ENCODE measurements at places on chromosomes 13 and 19. TPM values are rescaled to one million over a fixed set of nuclear protein-coding genes. Genes with fewer than 3 reads are reported as not detected.

GRCh38 chr13:50341526-50341925 is 326.3 kb downstream of the KCNRG start:
- no peak for DNase-seq

DNA sequence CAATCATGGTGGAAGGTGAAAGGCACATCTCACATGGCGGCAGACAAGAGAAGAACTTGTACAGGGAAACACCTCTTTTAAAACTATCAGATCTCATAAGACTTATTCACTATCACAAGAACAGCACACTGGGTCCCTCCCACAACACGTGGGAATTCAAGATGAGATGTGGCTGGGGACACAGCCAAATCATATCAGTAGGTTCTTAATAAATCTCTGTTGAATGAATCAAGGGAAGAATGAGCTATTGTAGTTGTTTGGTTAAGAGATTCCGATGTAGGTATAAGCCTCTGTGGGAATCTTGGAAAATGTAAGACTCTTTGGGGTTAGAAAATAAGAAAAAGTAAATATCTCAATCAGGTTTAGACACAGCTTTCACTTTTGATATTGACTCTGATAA is 400.2 kb downstream of the KCNRG start:
- DNase-seq = no peak

DNA sequence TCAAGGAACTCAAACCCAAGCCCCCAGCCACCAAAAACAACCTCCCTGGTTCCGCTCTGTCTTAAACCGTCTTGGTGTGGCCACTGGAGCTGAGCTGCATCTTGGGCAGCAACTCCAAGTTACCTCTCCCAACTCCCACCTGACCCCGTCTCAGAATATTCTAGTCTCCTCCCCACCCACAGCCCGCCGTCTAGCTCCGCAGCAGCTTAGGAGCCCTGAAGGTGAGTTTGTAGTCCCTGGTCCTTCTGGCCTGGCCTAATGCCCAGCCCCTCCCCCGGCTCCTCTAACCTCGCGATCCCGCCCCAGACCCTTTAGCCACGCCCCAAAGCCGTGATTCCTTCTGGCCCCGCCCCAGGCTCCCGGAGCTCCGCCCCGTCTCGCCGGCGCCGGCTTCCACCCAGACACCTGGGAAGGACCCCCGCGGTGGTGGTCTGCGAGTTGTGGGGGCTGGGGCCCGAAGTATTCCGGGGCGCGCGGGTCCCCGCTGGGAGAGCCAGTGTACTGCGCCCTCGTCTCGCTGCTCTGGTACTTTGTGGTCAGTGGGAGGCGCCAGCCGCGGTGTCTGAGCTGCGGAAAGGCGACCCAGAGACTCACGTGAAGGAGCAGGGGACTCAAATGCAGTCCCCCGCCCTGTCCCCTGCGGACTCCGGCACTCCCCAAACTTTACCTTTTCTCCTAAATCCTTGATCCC is 2.5 kb upstream of the LHB start:
- DNase-seq = no peak

DNA sequence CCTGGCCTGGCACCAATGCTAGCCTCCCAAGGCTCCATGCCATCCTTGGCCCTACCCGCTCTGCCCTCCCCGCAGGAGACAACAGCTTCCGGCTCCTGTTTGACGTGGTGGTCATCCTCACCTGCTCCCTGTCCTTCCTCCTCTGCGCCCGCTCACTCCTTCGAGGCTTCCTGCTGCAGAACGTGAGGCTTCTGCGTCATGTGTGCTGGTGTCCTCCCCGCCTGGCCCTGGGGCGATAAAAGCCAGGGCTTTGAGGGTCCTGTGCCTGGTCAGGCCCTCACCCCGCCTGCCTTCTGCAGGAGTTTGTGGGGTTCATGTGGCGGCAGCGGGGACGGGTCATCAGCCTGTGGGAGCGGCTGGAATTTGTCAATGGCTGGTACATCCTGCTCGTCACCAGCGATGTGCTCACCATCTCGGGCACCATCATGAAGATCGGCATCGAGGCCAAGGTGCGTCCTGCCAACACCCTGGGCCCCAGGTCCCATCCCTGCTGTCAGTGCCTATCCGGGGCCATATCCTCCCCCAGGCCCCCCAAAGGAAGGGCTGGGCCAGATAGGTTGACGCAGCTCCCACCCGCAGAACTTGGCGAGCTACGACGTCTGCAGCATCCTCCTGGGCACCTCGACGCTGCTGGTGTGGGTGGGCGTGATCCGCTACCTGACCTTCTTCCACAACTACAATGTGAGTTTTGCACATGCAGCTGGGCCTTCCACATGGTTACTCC is 6.3 kb downstream of the MCOLN1 start:
- no peak for DNase-seq

- DNase-seq = no peak
Observed at GRCh38 chr13:29718694-29719093, 123.2 kb upstream of the SLC7A1 start.

DNA sequence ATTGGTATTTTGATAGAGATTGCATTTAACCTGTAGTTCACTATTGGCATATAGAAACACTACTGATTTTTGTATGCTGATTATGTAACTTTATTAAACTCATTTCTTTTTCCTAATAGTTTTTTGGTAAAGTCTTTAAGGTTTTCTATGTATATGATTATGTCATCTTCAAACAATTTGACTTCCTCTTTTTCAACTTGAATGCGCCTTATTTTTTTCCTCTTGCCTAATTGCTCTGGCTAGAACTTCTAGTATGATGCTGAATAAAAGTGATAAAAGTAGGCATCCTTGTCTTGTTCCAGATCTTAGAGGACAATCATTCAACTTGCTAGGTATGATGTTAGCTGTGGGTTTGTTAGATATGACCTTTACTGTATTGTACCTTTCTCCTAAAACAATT is 1034.9 kb downstream of the PCDH9 start:
- no peak for DNase-seq

- DNase-seq = no peak
Observed at GRCh38 chr19:3274942-3275582, 50.6 kb downstream of the CELF5 start.

DNA sequence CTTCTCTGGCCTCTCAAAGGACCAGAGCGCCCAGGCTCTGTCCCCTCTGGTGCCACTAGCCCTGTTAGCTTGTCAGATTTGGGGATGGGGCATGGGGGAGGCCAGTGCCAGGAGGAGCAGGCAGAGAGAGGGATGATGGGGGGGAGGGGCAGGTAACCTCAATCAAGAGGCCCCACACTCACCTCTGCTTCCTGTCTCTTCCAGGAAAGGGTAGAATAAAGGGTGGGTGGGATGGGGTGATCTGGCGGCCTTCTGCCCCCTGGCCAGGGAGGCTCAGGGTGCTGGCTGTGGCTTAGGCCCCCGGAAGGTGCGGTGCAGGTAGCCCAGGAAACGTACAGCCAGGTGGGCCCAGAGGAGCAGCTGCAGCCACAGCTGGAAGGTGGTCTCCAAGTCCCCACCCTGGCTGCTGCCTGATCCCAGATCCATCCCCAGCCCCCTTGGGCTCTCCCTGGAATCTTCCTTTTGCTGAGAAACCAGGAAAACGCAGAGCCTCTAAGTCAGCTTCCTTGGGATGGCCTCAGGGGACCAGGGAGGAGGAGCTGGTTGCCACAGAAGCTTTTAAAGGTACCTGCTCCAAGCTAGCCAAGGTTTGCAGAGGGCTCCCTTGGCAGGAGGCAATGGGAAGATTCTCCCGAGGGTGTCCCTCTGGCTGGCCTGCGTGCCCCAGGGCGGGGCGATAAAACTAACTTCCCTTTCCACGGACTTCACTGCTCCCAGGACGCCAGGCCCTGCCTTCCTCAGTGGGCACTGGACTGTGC is 5.3 kb downstream of the PRKACA start:
- no peak for DNase-seq

- DNase-seq = no peak
Observed at GRCh38 chr13:49258089-49258796, 10.5 kb downstream of the CDADC1 start.

DNA sequence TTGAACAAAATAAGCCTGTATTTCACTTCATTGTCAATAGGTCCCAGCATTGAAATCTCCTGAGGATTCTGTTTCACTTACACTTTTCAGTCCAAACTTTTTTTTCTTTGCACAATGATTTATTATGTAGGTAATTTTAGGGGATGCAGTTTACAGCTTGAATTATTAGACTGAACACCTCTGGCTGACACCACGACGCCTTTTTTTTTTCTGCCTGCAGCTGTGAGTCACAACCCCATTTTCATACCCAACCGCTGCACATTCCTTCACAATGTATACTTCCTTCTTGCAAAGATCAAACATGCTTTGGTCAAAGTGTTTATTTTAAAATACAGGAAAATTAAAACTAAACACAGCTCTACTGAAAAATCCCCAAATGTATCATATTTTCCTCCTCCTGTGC is 11.4 kb downstream of the ZIC2 start:
- DNase-seq = no peak

GRCh38 chr19:48120505-48120904 is 9.9 kb upstream of the PLA2G4C start:
- no peak for DNase-seq

GRCh38 chr13:66305961-66306617 is 924.0 kb downstream of the PCDH9 start:
- DNase-seq = no peak

DNA sequence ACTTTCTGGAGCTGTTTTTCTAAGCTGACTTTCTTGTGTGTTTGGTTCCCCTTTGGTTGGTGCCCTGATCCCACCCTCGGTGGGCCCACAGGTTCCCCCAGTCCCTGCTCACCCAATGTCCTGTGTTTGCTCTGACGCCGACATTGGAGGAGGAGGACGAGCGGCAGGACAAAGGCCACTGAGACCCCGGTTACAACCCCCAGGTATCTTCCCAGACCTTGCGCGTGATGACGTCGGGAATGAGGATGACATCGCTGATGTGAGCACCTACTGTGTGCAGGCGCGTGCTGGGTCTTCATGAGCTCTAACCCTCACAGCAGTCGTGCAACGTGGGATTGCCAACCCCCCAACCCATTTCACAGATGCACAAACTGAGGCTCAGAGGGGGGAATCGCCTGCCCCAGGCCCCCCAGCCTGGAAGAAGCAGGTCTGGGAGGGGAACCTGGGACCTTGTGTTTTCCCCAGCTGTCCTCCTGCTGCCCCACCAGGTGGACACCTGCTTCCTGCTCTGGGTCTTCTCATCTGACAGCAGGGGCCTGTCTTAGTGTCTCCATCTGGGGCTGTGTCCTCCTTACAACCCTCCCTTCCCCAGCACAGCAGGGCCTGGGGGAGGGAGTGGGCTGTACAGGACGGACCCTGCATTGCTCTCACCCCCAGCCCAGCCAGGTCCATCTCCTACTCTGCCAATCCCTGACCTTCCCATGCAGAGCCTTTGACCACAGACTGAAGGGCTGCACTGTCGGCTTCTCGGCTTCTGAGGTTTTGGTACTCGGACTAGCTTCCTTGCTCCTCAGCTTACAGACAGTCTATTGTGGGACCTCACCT is 4.7 kb upstream of the LILRA6 start:
- no peak for DNase-seq

GRCh38 chr13:97344265-97345175 is 89.4 kb upstream of the RAP2A start:
- DNase-seq = peak; percentile 65

- DNase-seq = no peak
Observed at GRCh38 chr19:5339950-5340636, 519 bp downstream of the PTPRS start.

- peak; percentile 44 for DNase-seq
Observed at GRCh38 chr13:45615501-45616101, at the start of gene ERICH6B. Gene ERICH6B, minus strand, starts transcription at chr13:45615739. Its CDS starts 18,734 bp downstream, at chr13:45597005.

GRCh38 chr13:47036294-47037008 is 139.6 kb upstream of the HTR2A start:
- DNase-seq = no peak

- DNase-seq = no peak
Observed at GRCh38 chr13:42777467-42777866, 3.9 kb upstream of the FAM216B start.

GRCh38 chr19:4034048-4035017 is 26.8 kb downstream of the PIAS4 start:
- no peak for DNase-seq

- DNase-seq = no peak
Observed at GRCh38 chr19:44548736-44549135, 19.3 kb upstream of the CEACAM20 start.

- no peak for DNase-seq
Observed at GRCh38 chr13:35345992-35346391, 130.5 kb downstream of the MAB21L1 start.

- peak; percentile 30 for DNase-seq
Observed at GRCh38 chr13:99086267-99087097, 108.6 kb upstream of the DOCK9 start.

GRCh38 chr13:80717776-80718175 is 376.9 kb upstream of the SPRY2 start:
- no peak for DNase-seq

- peak; percentile 42 for DNase-seq
Observed at GRCh38 chr19:12872941-12873890, 8.0 kb downstream of the DNASE2 start.

GRCh38 chr13:77979721-77980385 is 61.2 kb upstream of the EDNRB start:
- no peak for DNase-seq

DNA sequence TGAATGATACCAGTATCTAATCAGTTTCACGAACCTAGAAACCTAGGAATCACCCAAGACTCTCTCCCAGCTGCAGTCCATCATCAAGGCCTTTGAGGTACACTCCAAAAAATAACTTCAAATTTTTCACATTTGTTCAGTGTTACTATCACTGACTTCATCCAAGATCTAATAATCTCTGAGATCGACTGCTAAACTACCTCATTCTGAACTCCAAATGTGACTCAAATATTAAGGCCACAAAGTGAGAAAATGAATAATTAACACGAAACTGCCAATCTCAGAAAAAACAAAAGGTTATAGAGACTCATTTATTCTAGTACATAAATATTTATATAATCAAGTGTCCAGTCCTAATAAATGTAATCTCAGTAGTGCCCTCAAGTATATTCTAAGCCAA is 430.3 kb upstream of the ATXN8OS start:
- no peak for DNase-seq

- DNase-seq = no peak
Observed at GRCh38 chr13:43411211-43411610, 375.6 kb downstream of the ENOX1 start.

DNA sequence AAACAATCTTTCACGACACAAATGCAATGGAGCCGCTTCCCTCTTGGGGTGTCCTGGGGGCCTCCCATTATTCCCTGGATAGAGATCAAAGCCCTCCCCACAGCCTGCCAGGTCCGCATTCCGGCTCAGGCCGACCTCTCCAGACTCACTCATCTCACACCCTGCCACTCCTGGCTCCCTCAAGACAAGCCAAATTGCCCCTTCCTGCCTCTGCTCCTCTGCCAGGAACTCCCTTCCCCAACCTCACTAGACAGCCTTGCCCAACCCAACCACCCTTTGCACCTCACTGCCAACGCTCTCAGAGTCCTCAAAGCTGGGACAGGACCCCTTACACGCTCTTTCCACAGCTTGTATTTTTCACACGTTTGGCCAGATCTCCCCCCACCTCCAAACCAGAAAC is 1.5 kb downstream of the ABHD17A start:
- DNase-seq = no peak

- no peak for DNase-seq
Observed at GRCh38 chr19:58212336-58213074, 16.2 kb upstream of the ZNF544 start.

The SMAD9 gene
- 13.9 TPM for polyA plus RNA-seq

The RNF225 gene
- not detected for polyA plus RNA-seq

The RGS9BP gene
- polyA plus RNA-seq = 0.03 TPM

The ETV2 gene
- polyA plus RNA-seq = 1.5 TPM

The FFAR3 gene
- polyA plus RNA-seq = 0.79 TPM

The NPHS1 gene
- polyA plus RNA-seq = 3.2 TPM

The OR4F17 gene
- polyA plus RNA-seq = not detected

The ADAMTS10 gene
- 17.3 TPM for polyA plus RNA-seq

The LCP1 gene
- polyA plus RNA-seq = 41.1 TPM

The PEG3 gene
- 24.4 TPM for polyA plus RNA-seq

The C19orf73 gene
- 1.4 TPM for polyA plus RNA-seq

The SPACA4 gene
- 4.2 TPM for polyA plus RNA-seq

The FPR2 gene
- polyA plus RNA-seq = 0.16 TPM

The IGFL4 gene
- 0.36 TPM for polyA plus RNA-seq

The OVOL3 gene
- polyA plus RNA-seq = 0.09 TPM

The ZNF845 gene
- polyA plus RNA-seq = 6.5 TPM

Measured in large intestine (tissue), 12 donors.